ENCODE measurements at places on chromosomes 6 and 20.

- no peak for DNase-seq
Observed at GRCh38 chr6:125110056-125110455, 43.5 kb upstream of the TPD52L1 start.

- DNase-seq = no peak
Observed at GRCh38 chr6:46128476-46128875, 1.3 kb upstream of the ENPP4 start.

- DNase-seq = peak; percentile 94
Observed at GRCh38 chr20:23622839-23623343, 14.9 kb downstream of the CST3 start.

GRCh38 chr20:3459881-3460307 lies 10.9 kb upstream of the ATRN start:
- DNase-seq = no peak

DNA sequence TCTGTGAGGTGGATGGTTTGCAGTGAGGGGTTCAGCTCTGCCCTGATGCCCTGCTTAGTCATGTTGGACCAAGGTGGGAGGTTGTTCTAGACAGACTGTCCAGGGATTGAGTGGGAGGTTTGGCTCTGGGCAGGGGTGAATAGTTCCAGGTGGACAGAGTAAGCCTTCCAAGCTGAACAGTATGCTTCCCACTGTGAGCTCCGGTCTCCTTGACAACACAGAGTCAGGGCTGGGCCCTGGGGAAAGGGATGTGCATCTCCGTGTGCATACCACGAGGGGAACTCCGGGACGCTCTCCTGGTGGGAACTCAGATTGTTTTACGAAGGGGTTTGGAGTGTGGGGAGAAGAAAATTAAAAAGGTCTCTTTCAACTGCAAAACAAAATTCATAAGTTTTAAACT lies 174.7 kb downstream of the DHX35 start:
- no peak for DNase-seq

DNA sequence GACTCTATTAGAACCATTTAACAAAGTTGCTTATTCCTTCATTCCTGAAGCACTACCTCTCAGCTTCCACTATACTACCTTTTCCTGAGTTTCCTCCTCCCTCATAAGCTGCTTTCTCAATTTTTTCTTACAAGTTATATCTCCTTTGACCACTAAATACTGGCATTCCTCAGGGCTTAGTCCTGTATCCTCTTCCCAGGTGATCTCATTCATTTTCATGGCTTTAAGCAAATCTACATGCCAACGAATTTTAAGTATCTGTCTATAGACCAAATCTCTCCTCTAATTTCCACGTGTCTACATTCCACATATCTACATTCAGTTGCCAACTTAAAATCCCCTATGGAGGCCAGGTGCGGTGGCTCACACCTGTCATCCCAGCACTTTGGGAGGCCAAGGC lies 134.7 kb downstream of the BTBD9 start:
- no peak for DNase-seq

GRCh38 chr6:15620611-15621010 lies 42.2 kb downstream of the DTNBP1 start:
- DNase-seq = no peak
